ENCODE measurements at places on chromosomes 6 and 20. TPM values are rescaled to one million over a fixed set of nuclear protein-coding genes. Genes with fewer than 3 reads are reported as not detected.

DNA sequence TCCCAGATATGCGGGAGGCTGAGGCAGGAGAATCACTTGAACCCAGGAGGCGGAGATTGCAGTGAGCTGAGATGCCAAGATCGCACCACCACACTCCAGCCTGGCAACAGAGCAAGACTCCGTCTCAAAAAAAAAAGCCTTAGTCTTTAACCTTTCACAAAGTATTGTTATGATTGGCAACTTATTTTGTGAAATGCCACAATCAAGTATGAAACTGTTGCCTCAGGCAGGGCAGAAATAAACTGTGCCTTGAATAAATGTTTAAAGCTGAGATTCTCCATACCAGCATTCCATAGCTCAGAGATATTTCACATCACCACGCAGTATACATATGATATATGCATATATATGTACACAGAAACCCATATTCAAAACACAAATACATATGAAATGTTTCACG lies 120.1 kb upstream of the CCDC28A start:
- no peak for DNase-seq

- no peak for DNase-seq
Observed at GRCh38 chr6:24927277-24927955, 8.3 kb downstream of the RIPOR2 start.

- no peak for DNase-seq
Observed at GRCh38 chr6:80363501-80364122, 257.1 kb downstream of the BCKDHB start.

GRCh38 chr20:4183361-4183760 lies 168.0 kb upstream of the RNF24 start:
- DNase-seq: no peak

The MACROD2 gene
- 55.1 TPM for total RNA-seq

All from activated B cell treated with CpG ODN at 0.5 μM for 24 hours (primary cell).